ENCODE measurements at places on chromosomes 16 and 17. TPM values are rescaled to one million over a fixed set of nuclear protein-coding genes. Genes with fewer than 3 reads are reported as not detected.

DNA sequence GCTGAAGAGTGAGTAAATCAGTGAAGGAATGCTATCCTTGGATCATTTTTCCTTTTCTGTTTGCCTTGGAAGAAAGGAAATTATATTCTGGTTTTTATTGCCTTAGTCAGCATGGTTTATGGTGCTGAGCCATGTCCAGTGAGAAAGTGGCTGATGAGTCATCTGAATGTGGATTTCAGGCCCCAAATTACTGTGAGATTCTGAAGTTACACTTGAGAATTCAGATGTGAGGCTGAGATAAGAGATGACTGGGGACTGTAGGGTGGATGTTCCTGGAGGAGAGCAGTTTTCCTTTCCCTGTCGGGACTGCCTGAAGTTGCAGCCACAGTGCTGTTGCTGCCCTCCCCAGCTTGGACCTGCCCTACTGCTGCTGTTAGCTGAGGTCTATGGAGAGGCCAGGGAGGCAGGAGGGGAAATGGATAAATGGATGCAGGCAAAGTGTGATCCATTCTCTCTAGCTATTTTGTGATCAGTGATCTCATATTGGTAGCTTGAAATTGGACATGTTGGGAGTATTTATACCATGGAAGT, 4.2 kb upstream of the MAP3K14 start:
- H3K4me1 ChIP-seq = no peaks in the 10 kb centered on the region
- no peak for DNase-seq
- no peaks in the 10 kb centered on the region for H3K27me3 ChIP-seq
- H3K36me3 ChIP-seq = no peaks in the 10 kb centered on the region

GRCh38 chr17:63500543-63501390, 22.4 kb upstream of the KCNH6 start:
- H3K27me3 ChIP-seq = peaks cover 26% of the 10 kb centered on the region
- H3K27ac ChIP-seq = no peak overlapping the region
- peaks cover 2% of the 10 kb centered on the region for H3K4me1 ChIP-seq
- H3K36me3 ChIP-seq = no peaks in the 10 kb centered on the region
- DNase-seq = no peak
- H3K4me3 ChIP-seq = no peak overlapping the region

- H3K27me3 ChIP-seq = no peaks in the 10 kb centered on the region
- H3K27ac ChIP-seq = no peak overlapping the region
- no peaks in the 10 kb centered on the region for H3K36me3 ChIP-seq
Measured at GRCh38 chr17:73691321-73691766, 47.1 kb upstream of the SDK2 start.

DNA sequence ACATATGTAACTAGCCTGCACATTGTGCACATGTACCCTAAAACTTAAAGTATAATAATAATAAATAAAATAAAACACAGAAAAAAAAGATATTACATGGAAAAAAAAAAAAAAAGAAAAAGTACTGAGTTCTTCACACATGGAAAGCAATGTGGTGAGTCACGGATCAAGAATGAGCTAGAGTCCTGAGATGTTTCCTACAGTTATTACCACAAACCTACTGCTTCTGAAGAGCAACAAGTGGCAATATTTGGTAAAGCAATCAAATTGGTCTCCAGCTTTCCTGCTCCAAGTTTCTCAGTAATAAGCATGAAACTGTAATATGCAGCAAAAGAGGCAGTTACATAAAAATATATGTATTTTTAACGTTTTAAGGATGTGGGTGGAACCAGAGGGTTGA, 223.3 kb upstream of the SALL1 start:
- H3K27me3 ChIP-seq = no peaks in the 10 kb centered on the region
- no peak overlapping the region for H3K4me3 ChIP-seq
- H3K4me1 ChIP-seq = no peaks in the 10 kb centered on the region
- DNase-seq = no peak

GRCh38 chr16:86225905-86226371, 284.4 kb upstream of the FOXF1 start:
- no peak overlapping the region for H3K27ac ChIP-seq
- no peak overlapping the region for H3K4me3 ChIP-seq
- no peak for DNase-seq
- no peaks in the 10 kb centered on the region for H3K4me1 ChIP-seq
- H3K27me3 ChIP-seq = peaks cover 54% of the 10 kb centered on the region
- H3K36me3 ChIP-seq = no peaks in the 10 kb centered on the region

- peak overlapping the region; percentile 82 for H3K27ac ChIP-seq
- no peak overlapping the region for H3K4me3 ChIP-seq
- no peaks in the 10 kb centered on the region for H3K27me3 ChIP-seq
- H3K36me3 ChIP-seq = no peaks in the 10 kb centered on the region
Measured at GRCh38 chr16:49833796-49834530, 21.9 kb downstream of the ZNF423 start.

GRCh38 chr17:55175788-55176427, 88.9 kb upstream of the HLF start:
- DNase-seq = no peak
- no peak overlapping the region for H3K27ac ChIP-seq
- H3K4me3 ChIP-seq = no peak overlapping the region
- H3K4me1 ChIP-seq = peaks cover 3% of the 10 kb centered on the region
- H3K27me3 ChIP-seq = no peaks in the 10 kb centered on the region

DNA sequence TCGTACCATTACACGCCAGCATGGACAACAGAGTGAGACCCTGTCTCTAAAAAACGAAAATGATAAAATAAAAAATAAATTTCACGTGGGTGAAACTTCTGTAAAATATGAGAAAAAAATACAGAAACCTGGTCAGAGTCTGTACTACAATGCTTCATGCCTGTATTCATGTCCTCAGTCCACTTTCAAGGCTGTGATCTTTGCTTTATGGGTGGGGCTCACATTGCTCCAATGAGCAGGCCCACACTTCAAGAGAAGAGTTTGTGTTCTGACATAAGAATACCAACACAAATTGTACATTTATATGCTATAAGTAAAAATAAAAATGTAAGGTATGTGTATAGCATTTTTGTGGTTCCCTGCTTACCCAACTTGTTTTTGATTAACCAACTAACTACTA, 32.2 kb upstream of the ABCA3 start:
- no peak for DNase-seq
- H3K27me3 ChIP-seq = peaks cover 12% of the 10 kb centered on the region
- no peak overlapping the region for H3K27ac ChIP-seq
- H3K4me3 ChIP-seq = no peak overlapping the region
- no peaks in the 10 kb centered on the region for H3K36me3 ChIP-seq

DNA sequence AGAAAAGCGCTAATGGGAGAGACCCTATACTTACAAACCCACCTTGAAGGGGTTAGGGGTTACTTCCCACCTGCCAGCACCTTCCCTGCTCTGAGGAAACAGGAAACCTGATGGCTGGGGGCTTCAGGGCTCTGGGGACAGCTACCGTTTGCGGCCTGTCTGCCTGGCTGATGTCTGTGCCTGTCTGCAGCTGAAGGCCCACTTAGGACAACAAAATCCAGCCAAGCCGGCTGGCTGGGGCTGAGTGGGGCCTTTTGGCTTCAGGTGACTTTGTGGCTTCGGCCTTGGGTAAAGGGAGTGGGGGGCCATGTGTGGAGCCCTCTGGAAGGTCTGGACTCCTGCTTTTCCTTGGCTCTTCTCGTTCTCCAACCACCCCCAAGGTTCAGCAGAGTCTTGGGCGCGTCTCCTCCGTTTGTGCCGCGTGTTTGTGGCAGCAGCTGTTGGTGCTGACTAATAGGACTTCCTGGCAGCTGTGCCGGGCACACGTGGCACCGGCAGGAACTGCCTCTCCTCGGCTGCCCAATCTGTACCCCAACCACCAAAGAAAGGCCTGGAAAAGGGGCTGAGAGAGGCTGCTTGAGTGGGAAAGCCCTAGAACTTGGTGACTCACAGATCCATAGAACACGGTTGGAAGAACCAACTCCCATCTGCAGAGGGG, 186.7 kb downstream of the MSI2 start:
- DNase-seq = no peak
- peak overlapping the region; percentile 25 for H3K27ac ChIP-seq
- no peak overlapping the region for H3K4me3 ChIP-seq
- H3K27me3 ChIP-seq = no peaks in the 10 kb centered on the region
- no peaks in the 10 kb centered on the region for H3K36me3 ChIP-seq

DNA sequence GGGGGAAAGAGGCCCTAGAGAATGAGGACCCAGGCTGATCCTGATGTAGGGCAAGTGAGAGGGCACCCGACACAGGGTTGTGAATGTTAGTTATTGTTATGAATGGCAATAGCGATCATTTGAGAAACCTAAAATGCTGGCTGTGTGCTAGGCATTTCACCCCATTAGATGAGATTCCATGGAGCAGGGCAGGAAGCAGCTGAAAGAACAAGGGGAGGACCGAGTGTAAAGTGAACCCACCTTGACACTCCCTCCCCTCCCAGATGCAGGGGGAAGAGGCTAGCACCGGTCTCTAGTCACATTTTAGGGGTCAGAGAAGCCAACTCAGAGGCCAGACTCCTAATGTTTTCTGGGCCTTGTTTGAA, 553 bp upstream of the CORO6 start:
- DNase-seq = no peak
- peak overlapping the region; percentile 82 for H3K4me3 ChIP-seq
- H3K27ac ChIP-seq = no peak overlapping the region
- peaks cover 2% of the 10 kb centered on the region for H3K4me1 ChIP-seq
- no peaks in the 10 kb centered on the region for H3K36me3 ChIP-seq
- H3K27me3 ChIP-seq = peaks cover 67% of the 10 kb centered on the region

- no peak overlapping the region for H3K27ac ChIP-seq
- H3K4me3 ChIP-seq = no peak overlapping the region
- peaks cover 24% of the 10 kb centered on the region for H3K4me1 ChIP-seq
- H3K36me3 ChIP-seq = no peaks in the 10 kb centered on the region
- peak; percentile 64 for DNase-seq
Measured at GRCh38 chr16:54363766-54364165, 77.2 kb upstream of the IRX3 start.

DNA sequence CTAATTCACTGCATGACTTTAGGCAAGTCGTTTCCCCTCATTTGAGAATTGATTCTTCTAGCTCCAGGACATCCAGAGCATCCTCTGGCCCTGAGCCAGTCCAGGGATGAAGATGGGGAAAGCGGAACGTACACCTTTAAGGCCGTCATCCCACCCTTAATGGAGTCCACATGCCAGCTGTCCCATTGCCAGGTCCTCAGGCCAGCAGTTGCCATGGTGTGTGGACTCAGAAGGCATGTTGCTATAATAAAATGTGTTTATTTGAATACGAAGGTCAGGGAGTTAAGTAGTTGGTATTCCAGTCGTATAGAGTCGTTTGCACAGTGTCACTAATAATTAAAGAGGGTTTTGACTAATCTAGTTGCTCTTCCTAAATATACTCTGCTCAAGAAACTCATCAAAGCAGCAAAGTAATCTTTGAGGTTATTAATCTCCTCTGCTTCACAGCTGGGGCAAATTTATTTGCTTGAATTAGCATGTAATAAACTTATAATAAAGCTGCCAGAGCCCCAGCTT, 30.4 kb downstream of the CCDC182 start:
- peaks cover 27% of the 10 kb centered on the region for H3K27me3 ChIP-seq
- no peaks in the 10 kb centered on the region for H3K4me1 ChIP-seq
- peak; percentile 17 for DNase-seq
- H3K36me3 ChIP-seq = no peaks in the 10 kb centered on the region

DNA sequence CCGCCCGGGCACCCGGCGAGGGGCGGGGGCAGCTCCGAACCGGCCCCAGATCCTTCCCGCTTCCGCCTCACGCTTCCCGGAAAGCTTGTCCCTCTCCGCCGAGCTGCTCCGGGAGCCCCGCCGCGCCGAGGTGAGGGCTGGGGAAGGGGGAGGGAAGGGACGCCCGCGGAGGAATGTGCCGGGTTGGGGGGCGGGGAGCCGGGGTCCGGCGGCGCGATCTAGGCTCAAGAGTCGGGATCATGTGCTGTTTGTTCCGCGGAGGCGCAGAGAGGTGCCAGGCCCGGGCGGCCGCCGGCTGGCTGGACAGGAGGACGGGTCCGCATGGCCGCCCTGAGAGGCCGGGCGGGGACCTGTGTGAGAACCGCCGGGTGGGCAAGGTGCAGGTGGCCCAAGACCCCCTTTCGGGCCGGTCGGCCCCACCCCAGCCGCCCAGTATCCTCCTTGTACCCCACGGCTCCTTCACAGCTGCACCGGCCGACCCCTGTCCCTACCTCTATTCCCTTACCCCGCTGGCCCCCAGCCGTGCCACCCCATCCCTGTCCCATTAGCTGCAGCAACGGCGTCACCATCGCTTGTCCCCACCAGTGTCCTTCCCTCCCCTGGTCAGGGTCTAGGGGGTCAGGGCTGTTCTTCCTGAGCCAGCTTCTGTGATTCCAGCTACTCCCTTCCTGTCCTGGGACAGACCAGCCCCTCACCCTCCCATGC, 429 bp downstream of the KIF1C start:
- DNase-seq = peak; percentile 92
- peaks cover 12% of the 10 kb centered on the region for H3K4me1 ChIP-seq
- peaks cover 8% of the 10 kb centered on the region for H3K27me3 ChIP-seq
- peaks cover 36% of the 10 kb centered on the region for H3K36me3 ChIP-seq

GRCh38 chr17:45022655-45023339, 28.6 kb downstream of the DCAKD start:
- H3K27me3 ChIP-seq = peaks cover 33% of the 10 kb centered on the region
- no peak overlapping the region for H3K4me3 ChIP-seq
- H3K36me3 ChIP-seq = peaks cover 17% of the 10 kb centered on the region
- H3K4me1 ChIP-seq = peaks cover 7% of the 10 kb centered on the region
- peak; percentile 70 for DNase-seq

DNA sequence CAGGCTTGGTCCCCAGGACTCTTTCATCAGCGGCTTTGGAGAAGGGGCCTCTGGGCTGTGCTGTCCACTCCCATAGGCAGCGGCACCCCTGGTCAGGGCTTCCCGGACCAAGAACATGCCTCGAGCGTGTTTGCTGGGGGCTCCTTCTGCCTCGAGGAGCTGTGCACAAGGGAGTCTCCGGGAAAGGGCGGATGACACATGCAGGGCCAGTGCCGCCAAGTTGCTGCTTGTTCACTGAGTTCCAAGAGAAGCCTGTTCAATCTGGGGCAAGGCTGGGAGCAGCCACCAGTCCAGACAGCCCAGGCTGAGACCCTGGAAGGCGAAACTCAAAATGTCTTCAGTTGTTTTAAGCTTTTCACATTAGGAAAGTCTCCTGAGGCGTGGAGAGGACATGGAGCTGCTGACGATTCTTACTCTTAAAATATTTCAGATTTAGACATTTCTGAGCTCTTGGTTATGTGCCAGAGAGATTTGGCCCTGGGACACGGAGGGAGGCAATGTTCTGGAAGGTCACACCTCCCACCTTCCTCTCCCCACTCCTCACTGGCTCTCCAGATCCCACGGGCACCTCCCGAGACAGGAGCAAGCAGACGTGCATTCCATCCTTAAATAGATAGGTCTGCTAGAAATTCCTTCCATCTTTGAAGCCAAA, 84.5 kb upstream of the ZNF469 start:
- H3K27ac ChIP-seq = no peak overlapping the region
- no peaks in the 10 kb centered on the region for H3K36me3 ChIP-seq
- no peak overlapping the region for H3K4me3 ChIP-seq
- no peaks in the 10 kb centered on the region for H3K4me1 ChIP-seq
- no peaks in the 10 kb centered on the region for H3K27me3 ChIP-seq

The NLGN2 gene
- total RNA-seq = 109 TPM

The IL34 gene
- 7.3 TPM for total RNA-seq

The KSR1 gene
- total RNA-seq = 36.3 TPM

The TMEM235 gene
- not detected for total RNA-seq

The ODAD4 gene
- total RNA-seq = 4.7 TPM

The KRT15 gene
- 0.57 TPM for total RNA-seq
